ENCODE measurements at places on chromosomes 13 and 19. TPM values are rescaled to one million over a fixed set of nuclear protein-coding genes. Genes with fewer than 3 reads are reported as not detected.

Gene CPB2
- total RNA-seq, result not detected

Gene SPRED3
- total RNA-seq, result 0.71 TPM

Gene KRTDAP
- not detected for total RNA-seq

Gene SPACA4
- not detected for total RNA-seq

Gene MADCAM1
- 0.22 TPM for total RNA-seq

Gene TMEM190
- not detected for total RNA-seq

Gene CNN1
- 133 TPM for total RNA-seq

DNA sequence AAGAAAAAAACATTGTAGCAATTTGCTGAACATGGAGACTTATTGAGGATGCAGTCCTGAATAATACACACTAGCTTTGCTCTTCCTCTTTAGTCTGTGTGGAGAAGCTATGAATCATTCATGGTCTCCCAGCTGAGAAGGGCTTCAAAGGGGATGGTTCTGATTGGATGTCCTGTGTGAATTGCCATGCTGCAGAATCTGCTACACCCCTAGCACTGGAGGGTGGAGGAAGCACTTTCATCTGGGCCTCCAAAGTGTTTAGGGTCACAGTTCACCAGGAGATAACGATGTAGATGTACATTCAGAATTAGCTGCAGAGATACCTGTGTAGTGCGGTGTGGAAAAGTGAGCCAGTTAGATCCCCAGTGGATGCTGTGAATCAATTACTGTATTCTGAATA is 321.1 kb upstream of the EDNRB start:
- no peaks in the 10 kb centered on the region for H3K36me3 ChIP-seq
- DNase-seq, result no peak
- H3K27me3 ChIP-seq, result no peaks in the 10 kb centered on the region
- no peaks in the 10 kb centered on the region for H3K4me1 ChIP-seq
- H3K27ac ChIP-seq, result no peak overlapping the region
- H3K4me3 ChIP-seq, result no peak overlapping the region

GRCh38 chr19:593055-593454 is 3.4 kb downstream of the HCN2 start:
- H3K4me3 ChIP-seq, result no peak overlapping the region
- no peaks in the 10 kb centered on the region for H3K36me3 ChIP-seq
- H3K27ac ChIP-seq, result no peak overlapping the region
- no peak for DNase-seq
- peaks cover 55% of the 10 kb centered on the region for H3K27me3 ChIP-seq

DNA sequence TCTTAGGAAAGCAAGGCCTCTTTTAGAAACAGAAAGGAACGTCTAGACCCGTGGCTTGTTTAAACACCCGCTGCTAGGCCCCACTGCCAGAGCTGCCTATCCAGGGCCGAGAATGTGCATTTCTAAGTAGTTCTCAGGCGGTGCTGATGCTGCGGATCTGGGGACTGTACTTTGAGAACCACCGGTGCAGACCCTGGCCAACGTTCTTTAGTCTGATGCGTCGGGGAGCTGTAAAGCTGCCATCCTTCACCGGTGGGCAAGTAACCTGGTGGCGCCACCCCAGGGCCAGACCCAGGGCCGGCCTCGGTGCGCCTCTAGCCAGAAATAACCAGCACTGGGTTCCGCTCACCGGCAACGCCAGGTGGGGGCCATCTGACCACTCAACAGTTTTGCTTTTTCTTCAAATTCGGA is 47.1 kb downstream of the TGDS start:
- peak; percentile 43 for DNase-seq
- no peaks in the 10 kb centered on the region for H3K36me3 ChIP-seq
- H3K4me1 ChIP-seq, result peaks cover 24% of the 10 kb centered on the region
- no peaks in the 10 kb centered on the region for H3K27me3 ChIP-seq
- peak overlapping the region; percentile 83 for H3K4me3 ChIP-seq
- H3K27ac ChIP-seq, result peak overlapping the region; percentile 95

GRCh38 chr13:23667750-23668149 is 97.5 kb downstream of the TNFRSF19 start:
- H3K27ac ChIP-seq, result no peak overlapping the region
- H3K27me3 ChIP-seq, result no peaks in the 10 kb centered on the region
- H3K4me3 ChIP-seq, result no peak overlapping the region
- no peak for DNase-seq
- H3K4me1 ChIP-seq, result peaks cover 50% of the 10 kb centered on the region

DNA sequence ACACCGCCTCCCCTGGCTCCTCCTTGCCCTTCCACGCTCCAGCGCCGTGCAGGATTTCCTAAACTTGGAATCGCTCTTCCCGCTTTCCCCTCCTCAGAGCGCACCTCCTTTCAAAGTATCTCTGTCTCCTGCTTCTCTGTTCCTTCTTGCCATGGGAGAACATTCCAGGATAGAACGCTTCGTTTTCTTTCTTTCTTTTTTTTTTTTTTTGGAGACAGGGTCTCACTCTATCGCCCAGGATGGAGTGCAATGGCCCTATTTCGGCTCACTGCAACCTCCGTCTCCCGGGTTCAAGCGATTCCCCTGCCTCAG is 574 bp upstream of the XPO4 start:
- H3K27ac ChIP-seq, result peak overlapping the region; percentile 93
- H3K4me3 ChIP-seq, result peak overlapping the region; percentile 93
- no peaks in the 10 kb centered on the region for H3K27me3 ChIP-seq
- DNase-seq, result no peak

DNA sequence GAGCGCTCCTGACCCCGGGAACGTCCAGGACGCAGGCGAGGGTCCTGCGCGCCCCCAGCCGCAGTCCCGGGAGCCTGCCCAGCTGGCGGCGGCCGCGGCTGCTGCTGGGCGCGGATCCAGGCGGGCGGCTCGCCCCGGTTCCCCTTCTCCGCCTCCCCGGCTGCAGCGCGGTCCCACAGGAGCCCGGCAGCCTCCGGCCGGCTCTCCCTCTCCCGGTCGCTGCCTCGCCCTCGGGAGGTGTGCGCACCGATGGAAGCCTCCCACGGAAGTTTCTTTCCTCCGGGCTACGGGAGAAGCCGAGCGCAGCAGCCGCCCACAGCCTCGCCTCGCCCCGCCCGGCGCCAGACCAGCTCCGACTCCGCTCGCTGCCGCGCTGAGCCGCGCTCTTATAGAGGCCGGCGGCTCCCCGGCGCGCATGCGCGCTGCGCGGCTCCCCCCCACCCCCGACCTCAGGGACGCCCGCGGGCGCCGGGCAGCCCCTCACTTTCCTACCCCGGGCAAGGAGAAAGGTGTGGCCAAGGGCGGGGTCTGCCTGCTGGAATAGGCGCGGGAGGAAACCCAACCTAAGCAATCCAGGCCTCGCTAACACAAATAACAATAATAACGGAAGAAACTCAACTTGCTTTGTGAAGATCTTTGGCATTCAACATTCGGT is at the start of gene SHISA2:
Gene SHISA2, minus strand, starts transcription at position 360 of the 655 bp plus-strand sequence. CDS start 1,041 bp downstream, outside the sequence.
- peak within 1 kb of the TSS; percentile 22 for H3K27ac ChIP-seq

- no peak overlapping the region for H3K4me3 ChIP-seq
- H3K27me3 ChIP-seq, result peaks cover 85% of the 10 kb centered on the region
Measured at GRCh38 chr19:46241626-46242025, 12.1 kb downstream of the IGFL1 start.

DNA sequence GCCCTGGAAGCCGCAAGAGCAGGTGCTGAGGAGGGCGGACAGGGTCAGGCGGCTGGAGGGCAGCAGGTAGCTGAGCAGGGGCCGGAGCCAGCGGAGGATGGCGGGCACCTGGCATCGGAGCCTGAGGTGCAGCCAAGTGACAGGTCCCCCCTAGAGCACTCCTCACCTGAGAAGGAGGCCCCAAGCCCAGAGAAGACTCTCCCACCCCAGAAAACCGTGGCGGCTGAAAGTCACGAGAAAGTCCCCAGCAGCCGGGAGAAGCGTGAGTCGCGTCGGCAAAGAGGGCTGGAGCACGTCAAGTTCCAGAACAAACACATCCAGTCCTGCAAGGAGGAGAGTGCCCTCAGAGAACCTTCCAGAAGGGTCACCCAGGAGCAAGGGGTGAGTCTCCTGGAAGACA is 20.5 kb upstream of the USE1 start:
- H3K27ac ChIP-seq, result no peak overlapping the region
- no peaks in the 10 kb centered on the region for H3K27me3 ChIP-seq
- no peaks in the 10 kb centered on the region for H3K4me1 ChIP-seq
- H3K36me3 ChIP-seq, result peaks cover 86% of the 10 kb centered on the region

GRCh38 chr13:80755910-80756309 is 415.0 kb upstream of the SPRY2 start:
- DNase-seq, result no peak
- H3K27me3 ChIP-seq, result no peaks in the 10 kb centered on the region
- no peaks in the 10 kb centered on the region for H3K36me3 ChIP-seq
- no peak overlapping the region for H3K27ac ChIP-seq
- H3K4me1 ChIP-seq, result no peaks in the 10 kb centered on the region

DNA sequence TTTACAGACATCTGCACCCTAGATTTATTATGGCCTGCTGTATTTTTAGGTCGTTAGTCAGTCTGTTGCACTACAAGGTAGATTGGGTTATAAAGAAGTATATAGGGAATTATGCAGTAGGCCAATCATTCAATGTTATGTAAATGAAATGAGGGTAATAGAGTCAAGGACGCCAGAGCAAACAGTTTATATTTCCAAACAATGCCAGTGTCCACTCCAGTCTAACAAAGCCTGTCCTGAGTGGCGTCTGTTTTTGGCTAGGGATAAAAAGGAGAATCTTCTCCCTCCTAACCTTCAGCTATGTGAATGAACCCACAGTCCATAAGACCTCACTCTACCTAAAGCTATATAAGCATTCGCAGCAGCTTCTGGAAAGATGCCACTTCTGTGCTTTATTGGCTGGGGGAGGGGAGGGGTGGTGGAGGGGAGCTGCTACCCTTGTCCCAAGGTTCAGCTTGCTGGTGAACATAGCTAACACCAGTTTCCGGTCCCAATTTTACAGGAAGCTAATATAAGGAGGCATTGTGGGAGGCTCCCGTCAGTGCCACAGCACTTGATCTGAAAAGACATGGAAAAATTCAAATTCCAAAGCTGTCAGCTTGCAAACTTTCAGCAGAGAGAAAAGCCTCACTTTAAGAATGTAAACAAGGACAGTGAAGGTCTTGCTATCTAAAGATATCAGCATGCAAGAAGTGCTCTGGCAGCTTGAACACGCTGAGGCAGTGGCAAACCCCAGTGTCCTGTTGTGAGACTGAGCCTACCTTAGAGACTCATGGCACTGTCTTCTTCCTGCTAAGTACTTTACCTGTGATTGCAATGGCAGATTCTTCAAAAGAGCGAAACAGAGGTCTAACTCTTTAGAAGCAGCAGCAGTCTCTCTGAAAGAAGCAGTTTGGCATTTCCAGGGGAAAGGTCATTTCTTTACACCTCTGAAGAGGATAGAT is 369.9 kb downstream of the PCDH9 start:
- H3K27ac ChIP-seq, result no peak overlapping the region
- peaks cover 17% of the 10 kb centered on the region for H3K4me1 ChIP-seq
- H3K4me3 ChIP-seq, result no peak overlapping the region
- no peak for DNase-seq
- H3K27me3 ChIP-seq, result no peaks in the 10 kb centered on the region

- no peaks in the 10 kb centered on the region for H3K4me1 ChIP-seq
- H3K27me3 ChIP-seq, result no peaks in the 10 kb centered on the region
- no peaks in the 10 kb centered on the region for H3K36me3 ChIP-seq
- no peak for DNase-seq
- H3K27ac ChIP-seq, result no peak overlapping the region
- H3K4me3 ChIP-seq, result no peak overlapping the region
Measured at GRCh38 chr13:75226733-75227435, 255.1 kb downstream of the TBC1D4 start.

GRCh38 chr19:12783849-12784393 is 7.4 kb upstream of the JUNB start:
- peak overlapping the region; percentile 69 for H3K4me3 ChIP-seq
- peak overlapping the region; percentile 96 for H3K27ac ChIP-seq
- H3K27me3 ChIP-seq, result no peaks in the 10 kb centered on the region
- no peaks in the 10 kb centered on the region for H3K36me3 ChIP-seq
- H3K4me1 ChIP-seq, result peaks cover 84% of the 10 kb centered on the region

- no peaks in the 10 kb centered on the region for H3K36me3 ChIP-seq
- no peaks in the 10 kb centered on the region for H3K27me3 ChIP-seq
- no peak for DNase-seq
- no peak overlapping the region for H3K27ac ChIP-seq
- H3K4me1 ChIP-seq, result no peaks in the 10 kb centered on the region
- no peak overlapping the region for H3K4me3 ChIP-seq
Measured at GRCh38 chr13:57030671-57031070, 110.0 kb upstream of the PRR20A start.

- no peaks in the 10 kb centered on the region for H3K4me1 ChIP-seq
- H3K36me3 ChIP-seq, result no peaks in the 10 kb centered on the region
- no peak for DNase-seq
- no peak overlapping the region for H3K4me3 ChIP-seq
Measured at GRCh38 chr13:73082895-73083294, 24.1 kb downstream of the KLF5 start.

DNA sequence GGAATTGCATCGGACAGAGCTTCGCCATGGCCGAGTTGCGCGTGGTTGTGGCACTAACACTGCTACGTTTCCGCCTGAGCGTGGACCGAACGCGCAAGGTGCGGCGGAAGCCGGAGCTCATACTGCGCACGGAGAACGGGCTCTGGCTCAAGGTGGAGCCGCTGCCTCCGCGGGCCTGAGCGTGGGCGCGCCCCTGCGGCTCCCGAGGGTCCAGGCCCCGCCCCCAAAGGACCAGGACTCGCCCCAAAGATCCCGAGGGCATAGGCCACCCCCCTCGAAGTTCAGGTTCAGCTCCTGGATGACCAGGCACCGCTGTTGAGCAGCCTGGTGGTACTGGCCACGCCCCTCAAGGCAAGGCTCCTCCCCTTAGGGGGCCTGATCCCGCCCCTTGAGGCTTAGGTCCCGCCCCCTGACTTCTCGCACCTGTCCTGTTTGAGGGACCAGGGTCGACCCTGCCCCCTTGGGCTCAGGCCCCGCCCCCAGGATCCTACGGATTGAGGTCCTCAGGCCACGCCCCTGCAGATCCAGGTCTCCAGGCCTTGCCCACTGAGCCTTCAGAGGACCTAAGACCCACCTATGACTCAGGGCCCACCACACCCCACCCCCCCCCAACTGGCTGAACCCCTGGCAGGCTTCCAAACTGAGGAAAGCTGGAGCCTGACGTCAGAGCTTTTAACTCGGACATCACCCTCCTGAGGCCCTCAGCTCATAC is 43.1 kb downstream of the CYP4F22 start:
- no peaks in the 10 kb centered on the region for H3K36me3 ChIP-seq
- peaks cover 81% of the 10 kb centered on the region for H3K27me3 ChIP-seq
- H3K4me3 ChIP-seq, result peak overlapping the region; percentile 54
- H3K27ac ChIP-seq, result no peak overlapping the region

DNA sequence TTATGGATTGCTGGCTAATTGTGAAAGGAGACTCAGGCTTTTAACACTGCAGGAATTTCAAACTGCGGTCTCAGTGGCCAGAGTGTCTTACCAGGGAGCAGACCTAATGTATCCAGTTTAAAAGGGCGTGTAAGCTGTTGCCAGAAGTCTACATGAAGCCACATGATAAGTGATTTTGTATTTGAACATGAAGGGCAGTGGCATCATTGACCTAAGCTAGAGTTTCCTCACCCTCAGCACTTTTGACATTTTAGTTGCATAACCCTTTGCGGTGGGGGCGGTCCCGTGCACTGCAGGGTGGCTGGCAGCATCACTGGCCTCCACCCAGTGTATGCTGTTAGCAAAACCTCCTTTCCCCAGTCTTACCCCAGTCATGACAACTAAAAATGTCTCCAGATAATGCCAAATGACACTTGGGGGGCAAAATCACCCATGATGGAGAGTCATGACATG is 23.7 kb upstream of the GPR18 start:
- peak; percentile 62 for DNase-seq
- H3K4me3 ChIP-seq, result no peak overlapping the region
- no peaks in the 10 kb centered on the region for H3K27me3 ChIP-seq
- peaks cover 50% of the 10 kb centered on the region for H3K4me1 ChIP-seq
- H3K27ac ChIP-seq, result peak overlapping the region; percentile 53
